T-helper 1 cell treated with Interleukin-12 subunit alpha and Interleukin-12 subunit beta and Interleukin-4 antibody, amounts not matched to agents 30 ng/mL and 1 ng/mL, for 36 hours (primary cell): ENCODE measurements at places on chromosomes 1 and 21. TPM values are rescaled to one million over a fixed set of nuclear protein-coding genes. Genes with fewer than 3 reads are reported as not detected.

The PRKACB gene
- total RNA-seq, result 54.5 and 61.6 TPM in 2 replicates

The TSTD1 gene
- 40.8 and 43.5 TPM in 2 replicates for total RNA-seq

The FLVCR1 gene
- 11.4 and 13.3 TPM in 2 replicates for total RNA-seq

The FCER1G gene
- total RNA-seq, result 1.7 and 2.9 TPM in 2 replicates

The LRRC71 gene
- not detected in 2 replicates for total RNA-seq
